AG04449 (cell line): ENCODE measurements at places on chromosomes 5 and 9.

DNA sequence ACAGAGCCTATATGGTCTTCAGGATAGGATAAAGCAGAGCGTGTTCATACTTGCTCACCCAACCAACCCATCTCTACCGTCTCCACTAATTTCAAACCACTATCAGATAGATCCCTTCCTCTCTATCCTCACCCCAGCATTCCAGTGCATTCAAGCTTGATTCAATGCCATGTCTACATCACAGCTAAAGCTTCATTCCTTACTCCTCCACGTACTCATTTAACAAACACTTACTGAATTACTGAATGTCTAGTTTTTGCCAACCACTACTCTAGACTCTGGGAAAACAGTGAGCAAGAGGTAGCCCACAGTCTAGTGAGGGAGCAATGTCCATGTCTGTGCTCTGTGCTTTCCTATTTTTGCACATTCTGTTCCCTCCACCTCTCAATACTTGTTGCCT lies 163.5 kb upstream of the MSX2 start:
- no peak for DNase-seq

DNA sequence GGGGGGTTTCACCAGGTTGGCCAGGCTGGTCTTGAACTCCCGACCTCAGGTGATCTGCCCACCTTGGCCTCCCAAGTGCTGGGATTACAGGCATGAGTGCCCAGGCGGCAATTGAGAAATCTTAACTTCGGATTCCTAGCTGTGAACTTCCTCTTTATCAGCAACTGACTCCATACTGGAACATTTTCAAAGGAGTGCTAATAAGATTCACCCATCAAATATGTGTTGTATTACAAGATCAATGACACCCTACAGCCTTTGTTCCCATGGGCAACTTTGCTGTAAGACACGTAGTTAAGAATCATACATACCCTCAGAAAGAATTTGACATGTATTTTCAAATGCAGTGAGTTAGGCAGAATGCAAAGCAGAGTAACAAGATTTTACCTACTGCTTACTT lies 23.1 kb upstream of the ACOT12 start:
- DNase-seq, result no peak

GRCh38 chr5:66963559-66963971 lies 233.0 kb downstream of the CD180 start:
- no peak for DNase-seq

DNA sequence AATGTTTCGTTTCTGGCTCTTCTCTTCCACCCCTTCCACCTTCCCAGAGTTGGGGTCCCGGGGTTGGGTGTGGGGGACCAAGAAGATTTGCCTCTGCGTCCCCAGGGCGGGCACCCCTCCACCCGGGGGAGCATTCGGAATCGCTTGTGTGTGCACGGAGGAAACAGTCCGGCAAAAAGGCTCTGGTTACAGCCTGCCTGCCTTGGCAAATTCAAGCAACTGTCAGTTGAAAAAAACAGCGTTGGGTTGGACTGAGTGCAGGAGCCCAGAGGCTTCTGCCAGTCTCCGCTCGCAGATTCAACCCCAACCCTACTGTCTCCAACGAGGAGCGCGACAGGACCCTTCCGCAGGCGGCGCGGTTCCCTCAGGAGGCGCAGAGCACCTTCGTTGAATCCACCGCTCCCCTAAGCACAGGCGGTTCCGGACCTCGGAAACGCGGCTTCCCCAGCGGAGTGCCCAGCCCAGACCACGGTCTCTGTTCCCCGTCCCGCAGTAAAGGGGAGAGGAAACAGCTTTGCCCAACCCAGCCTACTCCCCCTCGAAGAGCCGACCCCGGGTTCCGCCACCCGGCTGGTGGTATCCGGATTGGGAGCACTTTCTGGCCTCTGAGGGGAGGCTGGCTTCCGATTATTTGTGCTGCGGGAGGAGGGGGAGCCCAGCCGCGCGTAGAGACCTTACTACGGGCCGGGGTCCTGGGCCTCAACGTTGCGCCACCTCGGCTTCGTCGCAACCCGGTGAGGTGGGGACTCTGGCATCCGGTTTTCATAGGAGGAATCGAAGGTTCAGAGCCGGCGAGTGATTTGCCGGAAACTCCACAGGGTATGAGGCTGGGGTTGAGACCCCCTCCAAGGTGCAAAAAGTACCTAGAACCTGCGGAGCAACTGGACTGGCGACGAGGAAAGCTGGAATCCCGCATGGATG lies 9.6 kb downstream of the LHX6 start:
- DNase-seq, result no peak

DNA sequence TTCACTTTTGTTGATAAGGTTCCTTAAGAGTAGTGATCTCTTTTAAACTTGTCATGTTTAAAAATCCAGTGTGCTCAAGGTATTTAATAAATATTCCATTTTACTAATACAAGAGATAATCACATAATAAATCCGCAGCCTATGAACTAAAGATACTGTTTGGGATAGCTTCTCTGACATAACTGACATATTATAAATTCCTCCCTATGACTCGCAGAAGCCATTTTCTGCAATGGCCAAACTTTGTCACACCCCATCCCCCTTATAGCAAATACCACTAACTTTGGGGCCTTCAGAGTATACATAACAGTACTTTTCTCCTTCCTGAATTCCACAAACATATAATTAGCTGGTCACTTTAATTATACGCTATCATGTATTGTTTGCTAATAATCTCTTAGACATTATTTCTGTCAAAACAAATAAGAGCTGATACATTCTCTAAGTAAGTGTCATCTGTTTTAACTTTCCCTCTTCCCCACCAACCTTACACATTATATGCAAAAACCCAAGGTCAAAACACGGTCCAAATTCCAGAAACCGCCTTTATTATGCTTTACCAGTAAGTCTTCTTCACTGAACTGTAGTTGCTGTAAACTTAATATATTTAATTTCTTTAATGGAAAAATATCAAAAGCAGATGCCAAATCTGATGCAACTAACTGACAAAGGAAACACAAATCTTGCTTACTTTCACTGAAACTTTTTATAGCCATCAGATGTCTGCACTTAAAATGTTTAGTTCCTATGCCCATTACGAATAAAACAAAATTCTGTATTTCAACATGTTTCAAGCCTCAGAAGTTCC lies 971 bp downstream of the TMEM267 start:
- peak; percentile 2 for DNase-seq

GRCh38 chr5:73974871-73975360 lies 348.9 kb downstream of the ARHGEF28 start:
- DNase-seq, result no peak

- DNase-seq, result no peak
Measured at GRCh38 chr9:95004411-95005277, 278.1 kb downstream of the AOPEP start.

GRCh38 chr9:135500071-135500524 lies 384 bp upstream of the MRPS2 start:
- no peak for DNase-seq

DNA sequence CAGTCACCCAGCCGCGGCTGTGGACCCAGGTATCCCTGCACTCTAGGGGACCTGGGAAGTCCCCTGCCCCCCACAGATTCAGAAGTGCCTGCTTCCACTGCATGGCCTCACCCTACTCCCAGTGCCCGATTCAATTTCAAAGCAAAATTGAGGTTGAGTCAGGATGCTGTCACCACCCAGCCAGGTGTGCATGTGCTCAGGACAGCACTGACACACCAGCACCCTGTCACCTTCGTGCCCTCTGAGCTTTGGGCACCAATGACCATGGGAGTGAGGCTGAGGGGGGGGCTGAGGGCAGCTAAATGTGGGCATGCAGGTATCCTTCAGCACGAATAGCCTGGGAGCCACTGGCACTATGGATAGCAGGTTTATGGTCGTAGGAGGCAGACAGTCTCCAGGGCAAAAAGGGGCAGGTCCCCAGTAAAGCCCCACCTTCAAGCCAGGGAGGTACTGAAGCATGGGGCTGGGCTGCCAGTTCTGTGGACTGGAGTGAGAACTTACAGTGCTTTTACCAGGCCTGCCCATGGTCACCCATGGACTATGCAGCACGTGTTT lies 1151.6 kb upstream of the CDH6 start:
- DNase-seq, result no peak

GRCh38 chr5:129377504-129377903 lies 82.6 kb upstream of the ADAMTS19 start:
- no peak for DNase-seq

DNA sequence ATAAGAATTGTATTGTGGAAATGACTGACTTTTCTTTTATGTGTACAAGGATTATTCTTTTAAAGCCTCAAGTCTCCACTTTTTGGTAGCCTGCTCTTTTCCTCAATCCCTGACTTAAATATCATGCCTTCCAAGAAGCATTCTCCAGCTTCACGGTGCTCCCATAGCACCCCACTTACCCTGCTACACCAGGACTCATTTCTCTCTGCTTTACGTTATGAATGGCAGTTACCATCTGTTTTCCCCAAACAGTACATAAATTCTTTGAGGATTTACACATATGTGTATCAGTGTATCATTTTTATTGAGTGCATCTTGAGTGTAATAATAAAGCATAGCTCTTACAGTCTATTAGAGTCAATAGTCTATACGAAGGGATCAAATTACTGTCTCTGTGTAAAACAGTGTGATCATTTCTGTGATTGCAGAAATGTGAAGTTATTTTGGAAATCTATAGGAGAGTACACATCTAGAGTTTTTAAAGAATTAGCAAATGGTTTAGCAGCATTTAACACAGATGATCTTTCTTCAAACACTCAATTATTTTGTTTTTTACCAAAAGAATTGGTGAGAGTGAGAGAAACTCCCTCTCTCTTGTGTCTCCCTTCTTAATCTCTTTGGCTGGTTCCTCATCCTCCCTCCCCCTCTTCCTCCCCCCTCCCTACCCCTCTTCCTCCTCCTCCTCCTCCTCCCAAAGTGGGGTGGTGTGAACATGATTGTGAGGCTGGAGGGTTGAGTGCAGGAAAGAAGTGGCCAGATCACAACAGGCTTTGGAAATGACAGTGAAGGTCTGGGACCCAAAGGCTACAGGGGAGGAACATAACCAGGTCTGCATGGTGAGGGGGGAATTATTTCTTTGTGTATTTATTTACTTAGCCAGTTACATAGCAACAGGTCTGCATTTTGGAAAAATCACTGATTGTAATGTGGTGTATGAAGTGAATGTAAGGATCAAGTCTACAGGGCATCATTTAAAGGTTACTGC lies 27.6 kb upstream of the ECM2 start:
- no peak for DNase-seq

GRCh38 chr5:176644294-176644693 lies 3.0 kb upstream of the TSPAN17 start:
- no peak for DNase-seq

- peak; percentile 88 for DNase-seq
Measured at GRCh38 chr5:76689321-76690036, 26.4 kb upstream of the F2R start.

DNA sequence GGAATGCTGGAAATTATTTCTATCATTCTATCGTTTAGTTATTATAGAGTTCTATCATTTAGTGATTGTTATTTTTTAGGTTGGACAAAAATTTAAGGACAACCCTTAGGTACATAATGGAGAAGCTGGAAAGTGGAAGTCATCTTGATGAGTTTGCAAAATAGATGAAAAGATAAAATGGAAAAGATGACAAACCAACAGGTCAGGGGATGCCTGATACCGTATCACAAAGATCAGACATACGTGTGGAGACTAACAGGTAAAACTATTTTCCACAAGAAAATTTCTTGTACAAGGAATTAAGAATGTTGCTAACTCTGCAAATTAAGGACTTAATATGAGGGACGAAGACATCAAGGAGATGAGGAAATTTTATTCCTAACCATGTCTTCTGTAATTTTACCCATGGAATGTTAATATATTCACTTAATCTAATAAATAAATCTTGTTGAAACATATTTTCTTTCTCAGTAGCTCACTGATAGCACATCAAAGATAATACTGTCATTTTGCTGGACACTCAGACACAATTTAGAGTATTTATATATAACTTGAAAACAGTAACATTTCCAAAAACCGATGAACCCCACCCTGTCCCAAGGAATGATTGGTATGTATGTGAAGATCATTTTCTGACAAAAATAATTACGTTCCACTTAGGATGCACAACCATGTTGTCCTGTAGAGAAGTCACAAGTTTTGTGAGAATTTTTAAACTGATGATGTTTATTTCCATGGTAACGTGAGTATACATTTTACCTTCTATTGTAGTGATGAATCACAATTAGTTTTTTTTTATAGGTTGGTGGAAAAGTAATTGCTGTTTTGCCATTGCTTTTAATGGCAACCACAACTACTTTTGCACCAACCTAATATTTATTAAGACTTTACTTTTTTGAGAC lies 2.6 kb downstream of the LURAP1L start:
- DNase-seq, result no peak

DNA sequence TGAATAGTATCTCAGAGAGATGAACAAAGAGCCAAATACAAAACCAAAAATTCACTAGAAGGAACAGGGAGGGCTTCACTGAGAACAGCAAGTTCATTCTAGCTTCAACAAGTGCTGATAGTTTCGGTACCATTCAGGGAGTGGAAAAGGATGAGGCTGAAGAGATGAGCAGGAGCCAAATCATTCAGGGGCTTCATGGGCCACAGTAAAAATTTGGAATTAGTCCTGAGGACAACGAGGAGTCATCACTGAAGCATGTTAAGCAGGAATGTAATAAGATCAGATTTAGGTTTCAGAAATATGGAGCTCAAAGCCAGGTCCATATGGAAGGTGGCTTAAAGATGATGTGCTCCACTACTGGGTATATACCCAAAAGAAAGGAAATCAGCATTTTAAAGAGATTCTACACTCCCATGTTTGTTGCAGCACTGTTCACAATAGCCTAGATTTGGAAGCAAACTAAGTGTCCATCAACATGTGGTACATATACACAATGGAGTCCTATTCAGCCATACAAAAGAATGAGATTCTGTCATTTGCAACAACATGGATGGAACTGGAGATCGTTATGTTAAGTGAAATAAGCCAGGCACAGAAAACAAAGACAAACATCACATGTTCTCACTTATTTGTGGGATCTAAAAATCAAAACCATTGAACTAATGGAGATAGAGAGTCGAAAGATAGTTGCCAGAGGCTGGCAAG lies 36.2 kb downstream of the SPOCK1 start:
- no peak for DNase-seq

DNA sequence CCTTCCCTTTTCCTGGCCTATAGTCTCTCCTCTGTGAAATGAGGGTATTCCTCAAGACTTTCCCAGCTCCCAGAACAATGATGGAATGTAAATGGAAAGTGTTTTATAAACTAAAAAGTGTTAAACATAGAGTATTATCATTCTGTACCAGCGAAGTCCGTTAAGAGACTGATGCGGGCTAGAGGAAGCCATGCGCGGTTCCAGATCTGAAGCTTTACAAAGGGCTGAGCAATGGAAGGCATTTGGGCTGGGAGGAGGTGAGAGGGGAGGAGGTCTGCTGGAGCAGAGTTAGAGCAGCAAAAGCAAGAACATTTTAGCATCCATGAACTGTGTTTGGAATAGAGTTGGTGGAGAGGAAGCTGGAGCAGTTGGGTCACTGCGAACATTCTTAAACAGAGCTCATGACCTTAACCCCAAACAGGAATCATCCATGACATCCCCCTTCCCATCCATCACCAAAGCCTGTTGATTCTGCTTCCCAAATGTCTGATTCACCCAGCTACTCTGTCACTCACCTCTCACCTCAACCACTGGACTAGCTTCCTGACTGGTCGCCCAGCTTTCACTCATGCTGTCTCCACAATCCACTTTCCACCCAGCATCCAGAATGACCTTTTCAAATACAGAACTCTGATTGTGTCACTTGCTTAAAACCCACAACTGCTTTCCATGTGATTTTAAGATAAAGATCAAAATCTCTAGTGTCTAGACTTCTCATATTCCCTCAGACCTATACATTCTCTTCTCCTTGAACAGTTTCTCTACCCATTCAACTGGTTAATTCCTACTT lies 37.1 kb downstream of the CDK5RAP2 start:
- DNase-seq, result no peak

GRCh38 chr9:73743826-73744225 lies 592.2 kb downstream of the ANXA1 start:
- no peak for DNase-seq
